ENCODE measurements at places on chromosomes 2 and 18.

DNA sequence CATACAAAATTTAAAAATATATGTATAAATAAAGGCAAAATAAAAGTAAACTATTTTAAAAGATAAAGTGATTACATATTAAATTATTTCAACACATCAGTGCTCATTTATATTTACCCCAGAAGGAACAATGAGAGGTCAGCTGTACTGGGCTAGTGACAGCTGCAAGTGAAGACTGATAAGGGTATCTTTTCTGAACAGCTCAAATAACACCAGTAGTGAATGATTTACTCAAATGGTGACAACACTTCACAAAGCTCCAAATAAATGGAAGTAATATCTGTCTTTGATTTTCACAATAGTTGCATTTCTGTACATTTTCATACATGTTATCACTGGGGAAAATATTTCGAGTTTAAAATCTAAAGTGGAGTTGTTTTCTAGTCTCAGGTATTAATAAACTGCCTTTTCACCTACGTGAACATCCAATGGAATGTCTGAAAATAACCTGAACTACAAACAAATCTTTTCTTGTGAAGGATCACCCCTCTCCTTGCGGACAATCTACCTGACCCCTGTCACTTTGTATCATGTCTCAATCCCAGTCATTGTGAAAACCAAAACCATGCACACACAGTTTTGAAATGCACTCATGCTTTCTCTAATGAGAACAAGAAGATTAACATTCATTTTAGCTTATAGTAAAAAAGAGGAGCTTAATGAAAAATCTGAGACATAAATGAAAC is 1928.8 kb upstream of the CELF4 start:
- no peak for DNase-seq

GRCh38 chr18:4851301-4851976 is 345.6 kb downstream of the AKAIN1 start:
- DNase-seq, result no peak

DNA sequence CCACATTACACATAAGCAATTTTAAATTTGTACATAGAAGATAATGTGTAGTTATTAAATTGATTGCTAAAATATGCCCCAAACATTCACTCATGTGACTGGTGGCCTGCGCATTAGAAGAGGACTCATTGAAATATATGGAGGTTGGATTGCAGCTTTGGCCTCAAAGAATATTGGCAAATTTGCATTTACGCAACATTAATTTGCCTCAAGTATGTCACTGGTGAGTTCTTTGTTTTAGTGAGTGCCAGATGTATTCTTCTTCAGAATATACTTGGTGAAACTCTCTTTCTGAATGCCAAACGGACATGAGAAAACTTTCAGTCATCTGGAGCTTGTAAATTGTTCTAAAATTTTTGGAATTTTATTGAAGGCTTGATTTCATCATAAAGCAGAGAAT is 5.9 kb upstream of the EFEMP1 start:
- DNase-seq, result no peak

DNA sequence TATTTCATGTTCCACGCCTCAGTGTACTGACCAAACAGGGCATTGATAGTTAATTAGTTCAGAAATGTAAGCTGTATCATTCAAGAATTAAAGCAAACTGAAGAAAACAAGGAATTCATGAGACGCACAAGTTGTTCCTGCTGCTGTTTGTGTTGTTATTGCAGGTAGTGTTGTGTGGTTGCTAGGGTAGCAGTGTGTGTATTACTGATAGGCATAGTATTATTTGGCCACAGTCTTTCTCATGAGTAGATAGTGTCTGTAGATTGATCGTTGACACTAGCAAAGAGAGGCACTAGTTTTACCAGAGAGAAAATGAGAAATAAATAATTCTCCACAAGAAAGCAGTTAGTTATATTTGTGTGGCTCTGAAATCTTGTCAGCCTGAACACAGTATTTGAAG is 548.6 kb downstream of the LRP1B start:
- no peak for DNase-seq

GRCh38 chr2:26011990-26012856 is 21.7 kb upstream of the RAB10 start:
- DNase-seq, result peak; percentile 43

- no peak for DNase-seq
Observed at GRCh38 chr18:41731884-41732283, 223.2 kb upstream of the PIK3C3 start.

- DNase-seq, result no peak
Observed at GRCh38 chr2:134226601-134227000, 27.3 kb upstream of the MGAT5 start.

DNA sequence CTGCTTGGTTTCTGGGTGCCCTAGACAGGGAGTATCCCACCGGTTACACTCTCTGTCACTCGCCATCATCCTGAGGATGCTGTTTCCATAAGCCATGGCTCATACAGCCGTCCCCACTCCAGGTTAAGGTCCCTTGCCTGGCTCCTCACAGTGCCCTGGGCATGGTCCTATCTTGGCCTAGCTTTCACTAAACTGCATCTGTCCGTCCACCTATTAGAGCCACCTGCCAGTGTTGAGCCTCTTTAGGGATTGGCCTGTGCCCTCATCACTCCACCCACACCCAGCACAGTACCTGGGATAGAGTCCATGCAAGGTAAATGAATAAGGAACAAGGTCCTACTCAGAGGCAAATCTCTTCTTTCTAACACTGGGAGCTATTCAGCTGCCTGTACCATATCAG is 320.1 kb downstream of the GBX2 start:
- DNase-seq, result no peak

DNA sequence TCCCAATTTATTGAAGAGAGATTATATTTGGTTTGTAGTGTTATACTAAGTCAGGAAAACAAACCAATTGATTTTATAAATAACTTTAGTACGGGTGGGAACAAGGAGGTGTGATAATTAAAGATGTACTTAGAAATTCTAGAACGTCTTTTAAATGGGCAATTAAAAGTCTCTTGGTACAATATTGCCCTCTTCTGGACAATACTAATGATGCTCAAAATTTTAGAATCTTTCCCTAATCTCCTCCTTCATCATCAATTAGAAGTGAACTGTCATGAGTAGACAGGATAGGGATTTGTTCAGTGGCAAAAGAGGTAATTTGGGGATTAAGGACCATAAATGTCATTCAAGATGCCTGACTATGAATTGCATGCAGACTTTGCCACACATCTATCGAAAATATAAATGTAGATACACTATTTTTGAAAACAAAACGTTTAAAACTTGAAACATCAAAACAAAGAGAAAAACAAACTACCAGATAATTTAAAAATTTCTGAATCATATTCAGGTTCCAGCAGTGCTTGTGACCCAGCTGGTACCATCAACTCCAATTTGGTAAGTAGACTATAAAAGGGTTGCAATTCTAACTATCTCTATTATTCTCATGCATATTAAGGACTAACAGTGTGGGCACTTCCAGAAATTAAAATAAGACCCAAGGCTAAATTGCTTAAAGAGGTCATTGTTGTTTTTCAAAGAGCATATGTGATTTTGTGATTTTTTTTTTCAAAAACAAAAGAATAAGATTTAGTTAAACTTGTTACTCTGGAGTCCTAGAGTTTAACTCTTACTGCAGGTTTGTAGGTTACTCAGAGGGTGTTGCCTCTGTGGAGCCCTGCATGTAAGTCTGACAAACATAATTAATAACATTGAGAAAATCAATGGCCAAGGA is 123.5 kb downstream of the LAMA3 start:
- peak; percentile 78 for DNase-seq

GRCh38 chr2:150528861-150529801 is 41.7 kb upstream of the RND3 start:
- peak; percentile 18 for DNase-seq

- no peak for DNase-seq
Observed at GRCh38 chr2:85776672-85777071, 22.9 kb downstream of the ATOH8 start.

GRCh38 chr2:123502931-123503330 is 522.2 kb upstream of the CNTNAP5 start:
- no peak for DNase-seq
